ENCODE measurements at places on chromosomes 2 and 18.

- no peak for DNase-seq
Measured at GRCh38 chr2:205646680-205647079, 35.6 kb upstream of the NRP2 start.

DNA sequence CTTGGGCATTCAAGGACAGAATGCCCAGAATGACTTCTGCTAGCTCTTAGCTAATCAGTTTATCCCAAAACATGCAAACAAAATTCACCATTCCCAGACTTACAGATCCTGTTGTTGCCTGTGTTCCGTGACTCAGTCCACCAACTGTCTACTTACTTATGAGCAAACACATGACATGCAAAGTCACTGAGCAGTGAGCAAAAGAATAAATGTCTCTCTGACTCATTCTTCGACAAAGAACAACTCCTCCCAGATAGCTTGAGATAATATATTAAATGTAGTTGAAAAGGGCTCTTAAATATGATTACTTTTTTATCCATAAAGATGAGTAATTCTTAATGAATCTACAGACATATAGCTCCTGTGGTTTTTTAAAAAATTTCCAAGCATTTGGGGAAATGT lies 9.0 kb upstream of the CREG2 start:
- DNase-seq: no peak

DNA sequence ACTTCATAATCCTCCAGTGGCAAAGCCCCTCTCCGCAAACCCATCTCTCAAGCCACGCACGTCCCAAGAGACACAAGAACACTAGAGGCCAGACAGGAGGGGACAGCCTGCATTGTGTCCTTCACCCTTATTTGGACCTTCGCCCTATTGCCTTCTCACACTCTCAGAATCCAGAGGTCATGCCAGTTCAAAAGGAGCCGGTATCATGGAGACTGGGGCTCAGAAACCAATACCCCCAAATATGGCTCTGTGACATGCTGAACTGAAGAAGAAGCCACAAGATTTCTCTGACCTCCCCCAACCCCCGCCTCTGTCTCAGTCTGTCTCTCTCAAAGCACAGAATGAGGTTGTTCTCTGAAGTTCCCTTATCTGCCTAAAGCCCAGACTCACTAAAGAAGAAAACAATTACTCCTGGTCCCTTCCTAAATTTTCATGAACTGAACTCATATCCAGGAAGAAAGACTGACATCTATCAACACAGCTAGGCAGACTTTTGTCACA lies 19.2 kb upstream of the SPATA3 start:
- DNase-seq: no peak

DNA sequence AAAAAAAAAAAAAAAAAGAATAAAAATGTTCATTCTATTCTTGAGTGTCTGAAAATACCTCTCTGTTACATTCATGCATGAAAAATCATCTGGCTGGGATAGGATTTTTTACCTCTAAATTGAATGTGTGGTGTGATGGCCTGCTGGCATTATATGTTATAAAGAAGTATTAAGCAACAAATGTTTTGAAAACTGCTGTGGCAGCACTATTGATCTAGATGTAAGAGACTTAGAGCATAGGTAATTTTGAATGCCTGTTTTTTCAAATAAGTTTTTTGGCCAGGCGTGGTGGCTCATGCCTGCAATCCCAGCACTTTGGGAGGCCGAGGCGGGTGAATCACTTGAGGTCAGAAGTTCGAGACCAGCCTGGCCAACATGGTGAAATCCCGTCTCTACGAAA lies 147.0 kb upstream of the LINC00305 start:
- DNase-seq: no peak

DNA sequence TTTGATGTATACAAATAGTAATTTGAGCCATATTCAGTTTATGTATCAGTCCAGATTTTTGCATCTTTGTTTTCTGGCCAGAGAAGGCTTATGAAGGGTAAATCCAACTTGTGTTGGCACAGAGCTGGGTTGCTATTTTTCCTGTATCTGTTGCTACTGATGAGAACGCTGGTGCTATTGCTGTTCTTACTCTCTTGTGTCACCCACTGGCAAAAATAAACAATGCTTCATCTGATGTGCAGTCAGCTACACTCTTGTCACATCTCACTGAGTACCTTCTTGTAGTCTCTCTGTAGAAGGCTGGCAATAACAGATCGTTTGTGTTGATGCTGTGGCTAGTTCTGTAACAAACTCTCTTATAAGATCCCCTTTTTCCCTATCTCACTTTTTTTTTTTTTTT lies 323.4 kb downstream of the CDH19 start:
- DNase-seq: no peak

DNA sequence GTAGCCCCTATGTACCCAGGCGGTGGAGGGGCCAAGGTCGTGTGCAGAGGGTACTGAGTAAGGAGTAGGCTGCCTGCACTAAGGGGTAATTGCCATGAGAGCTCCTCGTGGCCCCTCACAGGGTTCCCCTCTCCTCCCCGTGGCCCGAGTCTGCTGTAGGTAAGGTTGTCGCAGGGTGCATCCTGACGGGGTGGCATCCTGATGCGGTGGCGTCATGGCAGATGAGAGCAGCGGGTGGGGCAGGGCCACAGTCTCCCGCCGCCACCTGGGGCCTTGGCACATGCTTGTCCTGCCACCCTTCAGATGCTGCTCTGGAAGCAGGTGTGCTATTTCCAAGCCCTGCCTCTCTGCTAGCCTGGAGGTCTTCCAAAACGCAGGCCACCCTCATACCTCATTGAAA lies 89.7 kb downstream of the EIPR1 start:
- DNase-seq: no peak

- no peak for DNase-seq
Measured at GRCh38 chr2:88959480-88960204, 268.2 kb downstream of the RPIA start.

GRCh38 chr2:42562474-42563144 lies 5.8 kb upstream of the MTA3 start:
- no peak for DNase-seq

DNA sequence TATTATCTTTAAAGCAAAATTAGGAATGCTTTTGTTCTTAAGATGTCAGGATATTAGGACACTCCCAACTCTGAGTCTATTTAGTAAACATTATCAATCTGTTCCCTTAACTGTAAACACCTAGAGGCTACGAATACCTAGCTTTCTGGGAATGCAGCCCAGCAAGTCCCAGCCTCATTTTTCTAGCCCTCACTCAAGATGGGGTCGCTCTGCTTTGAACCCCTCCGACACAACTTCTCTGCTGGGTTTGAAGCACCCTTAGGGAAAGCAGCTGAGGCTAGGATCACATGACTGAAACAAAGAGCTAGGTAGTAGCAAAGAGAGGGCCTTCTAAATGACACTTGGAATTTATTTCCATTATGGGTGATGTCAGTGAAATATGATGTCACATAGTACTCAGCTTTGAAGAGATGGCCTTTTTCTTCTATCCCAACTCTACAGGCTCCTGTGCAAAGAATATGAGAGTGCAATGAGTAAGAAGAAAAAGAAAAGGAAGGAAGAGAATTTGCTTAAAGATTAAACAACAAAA lies 114.7 kb downstream of the CSRNP3 start:
- DNase-seq: no peak

GRCh38 chr2:85706063-85706462 lies 11.9 kb downstream of the GNLY start:
- DNase-seq: no peak

DNA sequence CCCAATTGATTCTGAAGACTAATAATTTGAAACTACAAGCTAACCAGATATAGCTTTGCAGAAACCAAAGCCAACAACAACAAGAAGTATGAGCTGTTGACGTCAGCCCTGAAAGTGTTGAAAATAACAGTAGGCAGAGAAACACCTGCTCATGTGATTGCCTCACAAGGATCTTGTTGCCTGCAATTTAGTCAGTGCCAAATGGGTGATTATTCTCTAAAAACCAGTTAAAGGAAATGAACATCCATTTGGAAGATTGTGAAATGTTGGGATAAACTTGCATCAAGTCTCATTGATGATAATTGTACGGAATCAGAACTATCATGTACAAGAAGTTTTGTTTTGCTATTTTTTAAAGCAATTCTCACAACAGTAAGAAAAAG lies 2.8 kb downstream of the CYTIP start:
- no peak for DNase-seq

DNA sequence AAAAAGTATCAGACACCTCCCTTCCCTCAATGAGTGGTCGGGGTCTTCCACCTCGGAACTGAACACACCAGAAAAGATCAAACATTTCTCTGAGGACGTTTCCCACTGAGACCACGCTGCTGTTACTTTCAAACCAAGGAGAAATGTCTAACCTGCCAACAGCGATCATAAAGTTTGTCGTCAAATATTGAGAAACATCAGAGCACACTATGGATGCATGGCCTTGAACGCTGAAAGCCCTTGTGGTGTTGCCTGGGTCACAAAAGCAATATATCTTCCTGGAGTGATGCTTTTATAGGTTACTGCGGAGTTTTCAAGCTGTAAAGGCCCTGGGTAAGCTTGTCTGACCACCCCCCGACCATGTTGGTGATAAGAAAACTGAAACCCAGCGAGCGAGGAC lies 70.2 kb upstream of the ID2 start:
- DNase-seq: no peak

DNA sequence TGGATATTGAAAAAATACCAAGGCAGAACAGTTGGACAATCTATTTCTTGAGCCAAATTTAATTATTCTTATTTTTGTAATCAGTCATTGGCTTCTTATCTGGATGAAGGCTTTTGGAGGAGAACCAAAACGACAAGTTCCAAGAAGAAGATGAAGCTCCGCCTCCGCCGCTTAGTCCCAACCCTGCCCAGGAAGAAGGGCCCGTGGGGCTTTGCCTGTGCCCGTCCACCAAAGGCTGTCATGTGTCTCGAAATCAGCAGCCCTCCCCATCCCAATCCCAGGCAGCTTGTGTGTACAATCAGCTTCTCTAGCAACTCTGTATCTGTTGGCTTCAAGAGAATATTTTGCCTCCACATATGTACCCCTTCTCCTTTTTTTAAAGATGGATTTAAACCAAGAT lies 24.6 kb downstream of the PTRHD1 start:
- DNase-seq: no peak

GRCh38 chr2:234491897-234492296 lies 5.0 kb downstream of the ARL4C start:
- no peak for DNase-seq

DNA sequence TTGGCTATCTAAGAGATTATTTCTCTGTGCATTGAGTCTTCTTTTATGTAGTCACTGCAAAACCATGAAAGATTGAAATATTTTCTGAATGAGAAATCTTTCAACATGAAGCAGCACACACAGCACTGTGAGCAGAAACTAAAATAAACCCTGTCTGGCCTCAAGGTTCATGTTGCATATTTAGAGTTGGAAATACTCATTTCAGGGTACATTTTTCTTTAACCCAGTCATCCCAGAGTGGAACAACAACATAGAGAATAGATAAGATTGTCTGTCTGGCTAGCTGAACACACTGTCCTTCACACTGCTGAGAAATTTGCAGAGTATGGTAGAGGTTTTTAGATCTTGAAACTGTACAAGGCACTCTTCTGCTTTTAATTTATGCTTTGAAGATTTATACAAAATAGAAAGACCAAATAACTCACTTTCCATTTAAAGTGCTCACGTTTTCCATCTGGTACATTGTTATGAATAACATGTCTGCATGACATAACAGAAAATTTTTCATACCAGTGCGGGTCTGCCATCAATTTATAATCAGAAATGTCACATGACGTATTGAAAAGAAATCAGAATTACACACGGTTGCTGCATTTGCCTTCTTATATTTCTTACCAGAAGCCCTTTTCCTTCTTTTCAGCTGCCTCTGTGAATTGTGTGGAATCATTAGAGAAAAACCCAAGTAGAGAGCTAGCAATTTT lies 25.0 kb upstream of the FN1 start:
- no peak for DNase-seq

DNA sequence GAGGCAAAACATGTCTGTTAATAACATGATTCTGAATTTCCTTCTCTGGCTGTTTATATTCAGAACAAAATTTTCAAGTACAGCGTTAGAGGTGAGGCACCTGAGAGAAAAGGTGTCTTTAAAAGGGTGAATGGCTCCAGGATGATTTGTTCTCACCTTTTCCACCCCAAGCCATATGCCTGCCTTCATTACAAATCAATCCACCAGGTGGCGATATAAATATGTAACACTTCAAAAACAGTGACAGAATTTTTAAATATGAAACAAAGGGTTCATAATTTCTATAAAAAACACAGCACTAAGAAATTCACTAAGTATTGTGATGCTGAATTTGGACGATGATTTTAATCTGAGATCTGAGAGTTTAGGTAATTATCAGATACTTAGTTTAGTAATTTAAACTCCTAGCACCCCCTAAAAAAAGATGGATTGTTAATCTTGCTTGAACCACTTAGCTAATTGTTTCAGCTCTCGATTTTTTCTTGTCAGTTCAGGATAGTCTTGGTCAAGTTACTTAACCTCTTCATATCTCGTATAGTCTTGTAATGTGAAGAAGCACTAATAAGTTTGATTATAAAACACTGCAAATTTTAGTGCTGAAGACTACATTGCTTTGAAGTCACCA lies 528.8 kb downstream of the CPS1 start:
- no peak for DNase-seq

- DNase-seq: no peak
Measured at GRCh38 chr18:55116863-55117262, 157.6 kb upstream of the CCDC68 start.

DNA sequence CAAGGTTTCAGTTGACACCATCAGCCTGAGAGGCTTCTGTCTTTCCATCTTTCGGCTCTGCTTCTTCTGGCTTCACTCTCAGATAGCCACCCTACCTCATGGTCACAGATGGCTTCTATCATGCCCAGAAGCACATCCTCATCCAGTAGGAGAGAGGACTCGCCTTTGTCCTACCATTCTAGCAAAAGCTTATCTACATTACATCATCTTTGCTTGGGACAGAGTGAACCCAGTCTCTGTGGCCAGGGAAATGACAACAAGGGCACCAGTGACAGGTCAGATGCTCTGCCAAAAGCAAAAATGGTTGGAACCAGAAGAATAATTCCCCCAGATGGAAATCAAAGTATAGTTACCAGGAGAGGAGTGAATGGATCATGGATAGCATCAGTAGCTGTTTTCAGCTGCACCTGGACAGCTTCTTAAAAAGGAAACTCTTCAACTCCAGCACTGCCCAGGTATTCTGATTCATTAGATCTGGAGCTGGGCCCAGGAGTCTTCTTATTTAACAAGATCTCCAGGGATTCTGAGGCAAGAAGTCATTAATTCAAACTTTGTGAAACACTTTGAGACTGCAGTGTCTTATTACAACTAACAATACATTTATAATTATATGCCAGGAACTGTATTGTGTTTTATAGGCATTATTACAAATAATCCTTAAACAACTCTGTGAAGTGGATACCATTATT lies 257.7 kb upstream of the UBE2E3 start:
- no peak for DNase-seq

GRCh38 chr2:188245230-188245629 lies 46.4 kb upstream of the GULP1 start:
- DNase-seq: no peak

Data from GOT3 (cell line).